ENCODE measurements at places on chromosomes 2 and 18. TPM values are rescaled to one million over a fixed set of nuclear protein-coding genes. Genes with fewer than 3 reads are reported as not detected.

- no peak overlapping the region for H3K4me3 ChIP-seq
- H3K27me3 ChIP-seq, result 0 out of 2 replicates have a peak, but pooled peaks cover 3% of the 10 kb centered on the region
- peaks cover 14% of the 10 kb centered on the region for H3K4me1 ChIP-seq
- DNase-seq, result no peak
Measured at GRCh38 chr2:45276914-45277313, 267.7 kb upstream of the SIX2 start.

The CD28 gene
- 0.11 TPM for total RNA-seq

The KRTCAP3 gene
- not detected for total RNA-seq

DNA sequence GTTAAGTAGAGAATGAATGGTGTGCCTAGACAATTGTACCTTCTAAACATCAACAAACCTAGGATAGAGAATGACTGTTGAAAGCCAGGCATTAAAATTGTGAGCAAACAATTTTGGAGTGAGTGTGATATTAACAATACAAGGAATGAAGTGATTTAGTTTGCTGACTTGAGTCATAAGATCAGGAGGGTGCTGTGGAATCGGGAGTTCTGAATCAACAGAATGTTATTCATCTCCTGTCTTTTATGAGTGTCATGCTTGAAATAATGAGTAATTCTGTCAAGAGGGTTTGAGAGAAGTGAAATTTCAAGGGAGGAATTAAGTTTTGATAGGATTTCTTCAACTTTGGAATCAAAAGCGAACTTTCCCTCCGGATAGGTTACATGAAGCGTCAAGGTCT, 214.4 kb upstream of the DSEL start:
- no peaks in the 10 kb centered on the region for H3K36me3 ChIP-seq
- DNase-seq, result peak; percentile 85
- H3K4me1 ChIP-seq, result peaks cover 39% of the 10 kb centered on the region

DNA sequence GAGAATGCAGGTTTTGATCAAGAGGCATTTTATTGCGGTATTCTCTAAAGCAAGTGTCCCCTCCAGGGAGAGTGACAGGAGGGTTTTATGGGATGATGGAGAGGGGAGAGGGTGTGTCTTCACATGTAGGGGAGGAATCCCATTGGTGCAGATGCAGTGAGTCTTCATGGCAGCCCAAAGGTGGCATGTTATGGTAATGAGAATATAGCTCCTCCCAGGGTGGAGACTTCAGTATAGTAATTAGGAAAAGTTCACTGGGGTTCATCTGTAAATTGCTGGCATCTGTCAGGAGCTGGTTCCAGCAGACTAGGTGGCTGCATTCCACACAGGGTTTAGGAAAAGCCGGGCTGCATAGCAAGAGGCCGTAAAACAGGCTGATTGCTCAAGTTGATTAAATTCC, 230.7 kb upstream of the CCDC68 start:
- peaks cover 13% of the 10 kb centered on the region for H3K27me3 ChIP-seq
- H3K36me3 ChIP-seq, result no peaks in the 10 kb centered on the region
- H3K4me3 ChIP-seq, result no peak overlapping the region
- DNase-seq, result no peak

GRCh38 chr2:195279840-195280427, 377.1 kb upstream of the SLC39A10 start:
- H3K36me3 ChIP-seq, result no peaks in the 10 kb centered on the region
- no peak overlapping the region for H3K4me3 ChIP-seq
- H3K4me1 ChIP-seq, result peaks cover 7% of the 10 kb centered on the region
- H3K27ac ChIP-seq, result no peak overlapping the region
- DNase-seq, result no peak

The FAHD2A gene
- total RNA-seq, result 23.8 TPM

DNA sequence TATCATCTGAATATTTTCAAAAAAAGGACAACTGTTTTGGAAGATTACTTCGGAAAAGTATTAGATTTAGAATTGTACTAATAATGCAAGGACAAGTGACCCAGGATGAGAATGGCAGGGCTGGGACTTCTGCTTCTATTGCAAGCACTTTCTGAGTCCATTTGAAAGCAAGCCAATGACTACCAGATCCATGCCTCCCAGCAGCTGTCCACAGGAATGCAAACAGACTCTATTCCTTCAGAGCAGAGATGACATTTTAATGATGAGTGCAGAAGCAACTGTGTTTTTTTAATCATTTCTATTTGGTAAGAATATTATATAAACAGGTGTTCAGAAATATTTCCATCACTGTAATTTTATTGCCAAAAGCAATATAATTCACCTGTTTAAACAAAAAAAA, 456.7 kb downstream of the SOX11 start:
- DNase-seq, result peak; percentile 2
- H3K4me3 ChIP-seq, result no peak overlapping the region
- H3K27ac ChIP-seq, result no peak overlapping the region
- no peaks in the 10 kb centered on the region for H3K36me3 ChIP-seq
- H3K27me3 ChIP-seq, result no peaks in the 10 kb centered on the region

DNA sequence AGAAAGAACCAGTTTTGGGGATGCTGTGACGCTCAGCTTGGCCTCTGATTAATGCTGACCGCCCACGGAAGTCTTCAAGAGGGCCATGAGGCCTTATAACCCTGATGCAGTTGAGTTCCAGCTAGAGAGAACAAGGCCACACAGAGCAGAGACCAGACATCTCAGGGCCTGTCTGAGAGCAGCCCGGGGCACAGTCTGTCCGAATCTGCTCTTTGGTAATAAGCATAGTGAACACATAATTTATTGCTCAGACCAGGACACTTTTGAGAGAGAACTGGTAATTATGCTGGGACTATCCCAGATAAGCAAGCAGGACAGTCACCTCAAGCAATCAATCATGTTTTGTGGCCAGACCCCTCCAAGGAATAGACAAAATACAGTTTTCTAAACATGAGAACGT, 68.5 kb downstream of the STPG4 start:
- H3K36me3 ChIP-seq, result no peaks in the 10 kb centered on the region
- H3K4me1 ChIP-seq, result peaks cover 32% of the 10 kb centered on the region
- peak; percentile 60 for DNase-seq

The ALPI gene
- total RNA-seq, result not detected

The MATN3 gene
- total RNA-seq, result 0.25 TPM

The GLB1L gene
- total RNA-seq, result 13.5 TPM

GRCh38 chr2:55923982-55924321, 370 bp upstream of the EFEMP1 start:
- H3K27me3 ChIP-seq, result 0 out of 2 replicates have a peak, but pooled peaks cover 7% of the 10 kb centered on the region
- peaks cover 18% of the 10 kb centered on the region for H3K4me1 ChIP-seq
- peak overlapping the region; percentile 97 for H3K4me3 ChIP-seq

The RTP5 gene
- total RNA-seq, result not detected

The PLB1 gene
- 0.11 TPM for total RNA-seq

- H3K4me1 ChIP-seq, result no peaks in the 10 kb centered on the region
- H3K36me3 ChIP-seq, result no peaks in the 10 kb centered on the region
- no peak overlapping the region for H3K4me3 ChIP-seq
- peak; percentile 85 for DNase-seq
- H3K27ac ChIP-seq, result no peak overlapping the region
- 0 out of 2 replicates have a peak, but pooled peaks cover 2% of the 10 kb centered on the region for H3K27me3 ChIP-seq
Measured at GRCh38 chr2:127932199-127932876, 46.6 kb upstream of the AMMECR1L start.

The CAPN14 gene
- total RNA-seq, result not detected

GRCh38 chr2:159557437-159558034, 58.8 kb downstream of the BAZ2B start:
- H3K4me1 ChIP-seq, result peaks cover 6% of the 10 kb centered on the region
- no peak overlapping the region for H3K27ac ChIP-seq
- DNase-seq, result peak; percentile 25
- no peak overlapping the region for H3K4me3 ChIP-seq

GRCh38 chr2:121058852-121059558, 226.0 kb downstream of the TFCP2L1 start:
- peaks cover 13% of the 10 kb centered on the region for H3K27me3 ChIP-seq
- no peak for DNase-seq
- no peak overlapping the region for H3K27ac ChIP-seq
- no peak overlapping the region for H3K4me3 ChIP-seq
- peaks cover 8% of the 10 kb centered on the region for H3K4me1 ChIP-seq

The INPP5D gene
- total RNA-seq, result not detected

The DNAJC5G gene
- not detected for total RNA-seq

DNA sequence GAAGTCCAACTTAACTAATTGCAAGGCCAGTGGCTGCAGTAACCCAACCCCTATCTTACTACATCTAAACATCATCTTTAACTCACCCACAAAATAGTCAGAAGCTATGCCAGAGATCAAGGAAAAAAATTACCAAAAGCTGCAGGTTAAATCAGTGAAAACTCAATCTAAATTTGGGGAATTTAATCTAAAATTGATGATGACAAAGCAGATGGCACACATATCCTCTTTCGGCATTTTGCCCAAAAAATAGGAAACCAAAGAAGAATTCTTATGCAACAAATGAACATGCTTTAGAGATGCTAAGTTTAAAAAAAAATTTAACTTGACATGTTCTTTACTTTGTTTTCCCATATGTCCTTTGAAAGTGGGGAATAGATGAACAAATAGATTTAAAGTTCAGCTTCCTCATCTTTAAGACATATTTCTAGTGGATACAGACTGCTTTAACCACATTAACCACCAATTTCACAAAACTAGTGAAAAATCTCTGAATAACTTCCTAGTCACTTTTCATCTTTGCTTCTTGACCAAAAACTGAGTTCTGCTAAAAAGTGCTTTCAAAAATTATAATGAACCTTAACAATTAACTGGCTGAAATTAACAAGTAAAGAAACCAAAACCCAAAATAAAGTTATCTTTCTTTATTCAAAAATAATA, 74.3 kb upstream of the CCDC150 start:
- no peak overlapping the region for H3K4me3 ChIP-seq
- peak; percentile 24 for DNase-seq
- no peaks in the 10 kb centered on the region for H3K4me1 ChIP-seq
- H3K27me3 ChIP-seq, result no peaks in the 10 kb centered on the region
- no peak overlapping the region for H3K27ac ChIP-seq

The INPP1 gene
- total RNA-seq, result 4.2 TPM

The EPB41L3 gene
- 19.2 TPM for total RNA-seq

The ABCG8 gene
- not detected for total RNA-seq

The AQP12B gene
- total RNA-seq, result not detected

The PUM2 gene
- total RNA-seq, result 18.3 TPM

GRCh38 chr2:234502285-234502918, 5.5 kb upstream of the ARL4C start:
- H3K36me3 ChIP-seq, result no peaks in the 10 kb centered on the region
- H3K27me3 ChIP-seq, result no peaks in the 10 kb centered on the region
- DNase-seq, result peak; percentile 70

The RGPD8 gene
- total RNA-seq, result 16.8 TPM

The LINC00305 gene
- not detected for total RNA-seq

GRCh38 chr2:51705417-51705816, 673.5 kb upstream of the NRXN1 start:
- no peak overlapping the region for H3K4me3 ChIP-seq
- H3K36me3 ChIP-seq, result no peaks in the 10 kb centered on the region
- no peaks in the 10 kb centered on the region for H3K4me1 ChIP-seq

The CABLES1 gene
- 8.9 TPM for total RNA-seq

DNA sequence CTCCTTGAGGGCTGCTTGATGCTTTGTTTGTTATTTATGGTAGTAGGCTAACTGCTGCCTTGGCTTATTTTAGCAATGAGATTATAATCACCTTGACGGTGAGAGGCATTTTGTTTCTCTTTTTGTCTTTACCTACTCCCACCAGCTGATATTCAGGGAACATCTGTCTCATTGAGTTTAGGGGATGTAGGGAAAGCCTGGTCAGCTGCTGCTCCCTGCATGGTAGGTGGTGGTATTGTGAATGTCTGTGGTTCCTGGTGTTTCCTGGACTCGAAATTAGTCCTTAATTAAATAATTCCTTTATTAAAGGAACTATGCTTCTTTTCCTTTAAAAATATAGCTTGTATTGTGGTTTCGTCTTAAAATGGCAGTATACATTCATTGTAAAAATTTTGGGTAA, 77.8 kb downstream of the ADAM23 start:
- H3K27me3 ChIP-seq, result no peaks in the 10 kb centered on the region
- DNase-seq, result no peak
- no peaks in the 10 kb centered on the region for H3K4me1 ChIP-seq
- H3K27ac ChIP-seq, result no peak overlapping the region
- no peaks in the 10 kb centered on the region for H3K36me3 ChIP-seq

The ZSWIM2 gene
- not detected for total RNA-seq

The AMER3 gene
- total RNA-seq, result not detected

The CROCC2 gene
- under 0.01 TPM for total RNA-seq

- no peak overlapping the region for H3K4me3 ChIP-seq
- H3K27me3 ChIP-seq, result no peaks in the 10 kb centered on the region
- H3K36me3 ChIP-seq, result no peaks in the 10 kb centered on the region
- H3K4me1 ChIP-seq, result no peaks in the 10 kb centered on the region
- DNase-seq, result no peak
- no peak overlapping the region for H3K27ac ChIP-seq
Measured at GRCh38 chr2:219728991-219729487, 101.6 kb downstream of the SLC4A3 start.

DNA sequence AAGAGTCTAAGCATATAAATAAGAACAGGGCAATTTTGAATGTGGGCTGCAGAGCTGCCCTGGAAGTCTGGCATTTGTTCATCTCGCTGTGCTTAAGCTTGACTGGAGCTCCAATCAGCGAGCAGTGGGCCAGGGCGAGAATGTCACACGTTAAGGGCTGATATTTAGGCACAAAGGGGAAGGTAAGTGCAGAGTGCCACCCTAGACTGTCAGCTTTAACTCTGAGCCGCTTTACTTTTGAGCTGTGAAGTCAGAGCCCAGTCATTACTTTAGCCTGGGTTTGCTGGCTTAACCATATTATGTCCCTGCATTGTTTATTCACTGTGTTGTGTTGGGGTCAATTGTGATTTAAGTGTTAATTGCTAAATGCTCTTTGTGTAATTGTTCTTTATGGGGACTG, 236.1 kb upstream of the SIX3 start:
- H3K4me3 ChIP-seq, result no peak overlapping the region
- no peaks in the 10 kb centered on the region for H3K4me1 ChIP-seq

The GPR45 gene
- not detected for total RNA-seq

GRCh38 chr2:134532537-134532936, 186.3 kb downstream of the TMEM163 start:
- no peak overlapping the region for H3K27ac ChIP-seq
- no peaks in the 10 kb centered on the region for H3K27me3 ChIP-seq
- no peak for DNase-seq
- no peaks in the 10 kb centered on the region for H3K4me1 ChIP-seq
- H3K36me3 ChIP-seq, result no peaks in the 10 kb centered on the region

The FSIP2 gene
- total RNA-seq, result not detected

DNA sequence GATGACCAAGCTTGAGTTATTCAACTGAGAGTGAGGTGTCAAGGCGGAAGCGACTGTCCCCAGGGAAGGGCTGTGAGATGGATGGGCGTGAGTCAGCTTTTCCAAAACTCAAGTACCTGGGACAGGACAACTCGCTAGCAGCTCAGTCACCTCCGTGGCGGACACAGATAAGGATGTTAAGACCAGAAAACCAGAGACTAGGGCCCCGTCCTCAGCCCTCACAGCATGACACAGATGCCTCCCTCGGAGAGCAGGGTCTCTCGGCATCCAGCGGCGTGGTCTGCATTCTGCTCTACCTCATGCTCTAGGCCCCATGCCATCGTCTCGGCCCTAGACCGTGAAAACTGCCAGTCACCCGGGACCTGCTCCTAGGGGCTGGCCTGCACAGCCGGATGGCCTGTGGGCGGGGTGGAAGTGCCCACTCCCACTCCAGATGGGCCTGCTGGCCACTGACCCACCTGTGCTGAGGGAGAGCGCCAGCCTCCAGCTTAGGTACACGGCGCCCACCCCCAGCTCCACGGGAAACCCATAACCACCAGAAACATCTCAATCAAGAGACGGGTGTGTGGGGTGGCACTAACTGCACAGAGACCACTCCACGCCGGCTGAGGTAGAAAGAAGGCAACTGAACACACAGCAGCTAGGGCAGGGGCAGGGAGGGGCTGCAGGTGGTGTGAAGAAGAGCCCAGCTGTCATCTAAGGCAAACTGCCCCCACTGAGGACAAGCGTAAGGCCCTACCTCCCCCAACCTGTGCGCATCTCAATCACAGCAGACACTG, 39.8 kb downstream of the ANO7 start:
- H3K27me3 ChIP-seq, result no peaks in the 10 kb centered on the region
- no peak overlapping the region for H3K4me3 ChIP-seq
- H3K4me1 ChIP-seq, result peaks cover 16% of the 10 kb centered on the region
- no peak overlapping the region for H3K27ac ChIP-seq
- peak; percentile 34 for DNase-seq

The LRRC30 gene
- total RNA-seq, result not detected

Measured in GM23248 (cell line).